ENCODE measurements at places on chromosomes 7 and 10. TPM values are rescaled to one million over a fixed set of nuclear protein-coding genes. Genes with fewer than 3 reads are reported as not detected.

- no peak for DNase-seq
Measured at GRCh38 chr10:122352817-122353525, 21.5 kb upstream of the PLEKHA1 start.

- no peak for DNase-seq
Measured at GRCh38 chr7:128052404-128052803, 21.2 kb upstream of the LRRC4 start.

DNA sequence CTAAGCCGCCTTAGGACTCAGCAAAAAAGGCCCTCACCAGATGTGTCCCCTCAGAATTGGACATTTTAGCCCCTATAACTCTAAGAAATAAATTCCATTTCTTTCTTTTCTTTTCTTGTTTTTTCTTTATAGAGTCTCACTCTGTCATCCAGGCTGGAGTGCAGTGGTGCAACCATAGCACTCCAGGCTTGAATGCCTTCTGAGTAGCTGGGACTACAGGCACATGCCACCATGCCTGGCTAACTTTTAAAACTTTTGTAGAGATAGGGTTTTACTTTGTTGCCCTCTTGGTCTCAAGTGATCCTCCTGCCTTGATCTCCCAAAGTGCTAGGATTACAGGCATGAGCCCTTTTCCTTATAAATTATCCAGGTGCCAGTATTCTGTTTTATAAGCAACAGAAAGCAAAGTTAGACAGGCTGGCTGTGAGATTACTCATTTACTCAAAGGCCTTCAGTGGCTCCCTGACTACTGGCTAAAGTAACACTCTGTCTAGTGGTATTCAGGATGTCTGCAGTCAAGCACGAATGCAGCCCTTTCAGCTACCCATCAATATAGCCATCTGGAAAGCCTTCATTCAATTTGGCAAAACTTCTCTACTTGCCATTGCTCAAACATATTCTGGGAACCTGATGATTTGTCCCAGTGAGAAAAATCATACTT, 128.6 kb downstream of the ICA1 start:
- no peak for DNase-seq

TRIM50 gene
- 0.20 TPM for total RNA-seq

AKR1C8 gene
- 0.58 TPM for total RNA-seq

C10orf67 gene
- 0.23 TPM for total RNA-seq

- DNase-seq = no peak
Measured at GRCh38 chr7:108592646-108593201, 23.1 kb downstream of the DNAJB9 start.

NPC1L1 gene
- total RNA-seq = 0.14 TPM

NODAL gene
- not detected for total RNA-seq

- no peak for DNase-seq
Measured at GRCh38 chr10:129120441-129120840, 346.6 kb upstream of the MGMT start.

DNA sequence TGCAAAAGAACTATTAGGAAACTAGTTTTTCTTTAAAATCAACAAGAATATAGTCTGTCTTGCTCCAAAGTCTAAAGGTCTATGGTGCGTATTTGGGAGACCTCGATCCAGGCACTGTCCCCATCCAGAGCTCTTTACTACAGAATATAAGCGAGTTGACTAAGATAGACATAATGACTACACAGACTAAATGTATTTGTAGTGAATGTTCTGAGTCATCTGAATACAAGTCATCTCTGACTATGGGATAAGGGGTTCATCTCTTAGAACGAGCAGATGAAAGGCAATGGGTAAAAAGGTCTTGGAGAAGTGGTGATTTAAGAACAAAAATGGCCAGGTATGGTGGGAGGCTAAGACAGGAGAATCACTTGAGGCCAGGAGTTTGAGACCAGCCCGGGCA, 136.0 kb upstream of the RSU1 start:
- no peak for DNase-seq

GRCh38 chr7:149225656-149226055, 13.8 kb upstream of the ZNF212 start:
- no peak for DNase-seq

DNA sequence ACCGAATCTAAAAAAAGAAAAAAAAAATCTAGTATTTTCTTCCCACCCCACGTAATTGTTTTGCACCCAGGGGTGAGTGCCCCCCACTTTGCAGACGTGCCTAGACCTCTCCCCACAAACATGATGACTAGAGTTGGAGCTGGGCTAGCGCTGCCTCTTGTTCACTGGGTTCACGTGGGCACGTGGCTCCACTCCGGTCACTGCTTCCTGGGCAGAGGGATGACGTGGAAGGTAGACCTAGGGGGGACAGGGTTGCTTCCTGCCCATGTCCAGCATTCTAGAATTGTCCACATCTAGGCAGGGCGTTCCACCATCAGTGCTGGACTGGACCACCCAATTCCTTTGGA, 861 bp upstream of the LIMK1 start:
- DNase-seq = no peak

DNA sequence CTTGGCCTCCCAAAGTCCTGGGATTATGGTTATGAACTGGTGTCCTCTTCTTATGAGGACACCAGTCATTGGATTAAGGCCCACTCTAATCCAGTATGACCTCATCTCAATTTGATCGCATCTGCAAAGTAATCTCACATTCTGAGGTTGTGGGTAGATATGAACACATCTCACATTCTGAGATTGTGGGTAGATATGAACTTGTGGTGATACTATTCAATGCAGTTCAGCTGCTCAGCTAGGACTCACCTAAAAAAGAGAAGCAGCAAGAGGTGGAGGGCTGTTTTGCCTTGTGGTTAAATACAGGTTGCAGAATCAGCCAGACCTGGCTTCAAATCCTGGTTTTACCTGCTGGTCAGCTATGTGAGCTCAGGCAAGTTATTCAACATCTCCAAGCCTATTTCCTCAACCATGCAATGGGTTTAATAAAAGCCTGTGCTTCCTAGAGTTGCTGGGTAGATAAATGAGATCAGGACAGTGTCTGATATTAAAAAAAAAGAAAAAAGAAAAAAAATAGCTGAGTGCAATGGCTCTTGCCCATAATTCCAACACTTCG, 8.5 kb upstream of the BAG3 start:
- DNase-seq = no peak

DNA sequence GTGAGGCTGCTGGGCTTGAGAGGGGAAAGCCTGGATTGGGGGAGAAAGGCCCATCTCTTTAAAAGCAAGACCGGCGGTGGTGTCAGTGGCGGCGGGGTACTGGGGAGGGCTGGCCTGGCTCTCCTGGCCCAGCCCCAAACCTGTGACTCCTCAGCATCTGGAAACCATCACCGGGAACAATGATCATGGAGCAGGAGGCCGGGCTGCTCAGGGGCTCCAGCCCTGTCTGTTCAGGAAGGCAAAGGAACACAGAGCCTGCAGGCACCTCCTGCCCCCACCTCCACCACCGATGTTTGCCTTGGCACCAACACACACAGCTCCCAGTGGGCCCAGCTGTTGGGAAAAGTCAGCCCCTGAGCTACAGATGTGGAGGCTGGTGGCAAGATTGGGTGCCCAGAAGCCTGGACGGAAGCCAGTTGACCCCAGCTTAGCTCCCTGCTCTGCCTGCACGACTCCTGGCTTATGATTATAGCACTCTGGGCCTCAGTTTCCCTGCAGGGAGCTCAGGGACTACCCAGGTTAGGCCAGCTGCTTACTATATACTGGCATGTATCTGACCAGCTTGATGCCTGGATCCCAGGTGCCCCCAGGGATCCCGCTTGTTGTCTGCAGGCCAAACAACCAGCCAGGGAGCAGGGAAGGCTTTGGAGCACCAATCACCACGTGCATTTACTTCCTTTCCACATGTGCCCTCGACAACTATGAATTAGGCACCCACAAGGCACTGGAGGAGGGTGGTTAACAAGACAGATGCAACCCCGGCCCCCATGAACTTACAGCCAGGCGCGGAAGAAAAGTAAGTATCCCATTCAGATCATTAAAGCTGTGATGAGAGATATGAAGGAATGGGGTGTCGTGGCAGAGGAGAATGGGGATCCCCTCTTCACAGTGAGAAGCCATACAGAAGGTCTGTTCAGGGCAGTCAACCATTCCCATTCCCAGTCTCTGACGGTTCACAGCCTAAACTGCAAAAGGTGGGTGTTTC, 37.3 kb downstream of the ZCCHC24 start:
- DNase-seq = no peak

CHRM2 gene
- total RNA-seq = not detected

DNA sequence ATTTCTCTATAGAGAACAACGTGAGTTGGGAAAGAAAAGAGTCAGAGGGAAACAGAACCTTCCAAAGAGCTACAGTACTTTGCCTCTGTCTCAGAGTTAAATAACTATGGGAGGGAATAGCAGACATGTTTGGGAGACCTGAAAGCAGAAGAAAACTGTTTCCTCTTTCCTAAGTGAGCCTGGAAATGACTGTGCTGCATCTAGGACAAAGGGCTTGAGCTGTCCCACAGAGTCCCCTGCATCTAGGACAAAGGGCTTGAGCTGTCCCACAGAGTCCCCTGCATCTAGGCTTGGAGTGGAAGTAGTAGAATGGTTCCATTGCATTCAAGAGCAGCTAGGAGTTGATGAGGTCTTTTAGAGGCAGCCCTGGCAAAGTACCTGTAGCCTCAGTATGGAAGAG, 149.7 kb downstream of the DKK1 start:
- no peak for DNase-seq

GRCh38 chr10:1162481-1163203, 106.5 kb downstream of the WDR37 start:
- peak; percentile 45 for DNase-seq

GRCh38 chr7:27587429-27587828, 75.3 kb downstream of the HIBADH start:
- DNase-seq = no peak

GRCh38 chr7:129134356-129134987, 10.0 kb upstream of the TSPAN33 start:
- DNase-seq = no peak

PTF1A gene
- not detected for total RNA-seq

GRCh38 chr7:131363719-131364118, 36.0 kb downstream of the MKLN1 start:
- DNase-seq = no peak

DNA sequence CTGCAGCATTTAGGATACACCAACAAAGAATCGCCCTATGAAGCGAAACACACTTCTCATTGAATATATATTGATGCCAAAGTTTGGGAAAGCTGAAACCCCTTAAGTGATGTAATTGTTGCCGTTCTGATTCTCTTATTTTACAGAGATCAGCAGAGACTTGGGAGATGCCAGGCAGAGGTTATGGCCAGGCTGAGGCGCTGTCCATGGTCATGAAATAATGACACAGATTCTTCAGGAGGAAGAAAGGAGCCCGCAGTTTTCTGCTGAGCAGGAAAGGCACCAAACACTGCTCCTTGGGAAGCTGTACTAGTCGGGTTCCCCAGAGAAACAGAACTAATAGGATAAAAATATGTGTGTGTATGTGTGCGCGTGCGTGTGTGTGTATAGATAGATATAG, 566.0 kb downstream of the CALN1 start:
- DNase-seq = no peak

UCMA gene
- not detected for total RNA-seq

GPR26 gene
- not detected for total RNA-seq

- no peak for DNase-seq
Measured at GRCh38 chr7:94398841-94399240, 4.1 kb downstream of the COL1A2 start.

- no peak for DNase-seq
Measured at GRCh38 chr7:91407942-91408341, 143.7 kb downstream of the FZD1 start.

ASZ1 gene
- not detected for total RNA-seq

SRRM3 gene
- total RNA-seq = not detected

- DNase-seq = no peak
Measured at GRCh38 chr10:27537787-27538186, 33.7 kb downstream of the RAB18 start.

- DNase-seq = no peak
Measured at GRCh38 chr10:535952-536351, 153.5 kb downstream of the DIP2C start.

DNA sequence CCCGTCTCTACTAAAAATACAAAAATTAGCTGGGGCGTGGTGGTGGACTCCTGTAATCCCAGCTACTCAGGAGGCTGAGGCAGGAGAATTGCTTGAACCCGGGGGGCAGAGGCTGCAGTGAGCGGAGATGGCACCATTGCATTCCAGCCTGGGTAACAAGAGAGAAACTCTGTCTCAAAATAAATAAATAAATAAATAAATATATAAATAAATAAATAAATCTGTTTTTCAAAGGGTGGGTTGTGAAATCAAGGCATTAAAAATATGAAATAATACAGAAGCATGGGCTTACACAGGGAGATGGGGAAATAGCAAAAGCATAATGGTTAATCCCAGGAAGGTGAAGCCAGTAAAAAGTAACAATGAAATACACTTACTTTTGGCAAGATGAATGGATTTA, 93.9 kb downstream of the LYZL2 start:
- DNase-seq = no peak

DNA sequence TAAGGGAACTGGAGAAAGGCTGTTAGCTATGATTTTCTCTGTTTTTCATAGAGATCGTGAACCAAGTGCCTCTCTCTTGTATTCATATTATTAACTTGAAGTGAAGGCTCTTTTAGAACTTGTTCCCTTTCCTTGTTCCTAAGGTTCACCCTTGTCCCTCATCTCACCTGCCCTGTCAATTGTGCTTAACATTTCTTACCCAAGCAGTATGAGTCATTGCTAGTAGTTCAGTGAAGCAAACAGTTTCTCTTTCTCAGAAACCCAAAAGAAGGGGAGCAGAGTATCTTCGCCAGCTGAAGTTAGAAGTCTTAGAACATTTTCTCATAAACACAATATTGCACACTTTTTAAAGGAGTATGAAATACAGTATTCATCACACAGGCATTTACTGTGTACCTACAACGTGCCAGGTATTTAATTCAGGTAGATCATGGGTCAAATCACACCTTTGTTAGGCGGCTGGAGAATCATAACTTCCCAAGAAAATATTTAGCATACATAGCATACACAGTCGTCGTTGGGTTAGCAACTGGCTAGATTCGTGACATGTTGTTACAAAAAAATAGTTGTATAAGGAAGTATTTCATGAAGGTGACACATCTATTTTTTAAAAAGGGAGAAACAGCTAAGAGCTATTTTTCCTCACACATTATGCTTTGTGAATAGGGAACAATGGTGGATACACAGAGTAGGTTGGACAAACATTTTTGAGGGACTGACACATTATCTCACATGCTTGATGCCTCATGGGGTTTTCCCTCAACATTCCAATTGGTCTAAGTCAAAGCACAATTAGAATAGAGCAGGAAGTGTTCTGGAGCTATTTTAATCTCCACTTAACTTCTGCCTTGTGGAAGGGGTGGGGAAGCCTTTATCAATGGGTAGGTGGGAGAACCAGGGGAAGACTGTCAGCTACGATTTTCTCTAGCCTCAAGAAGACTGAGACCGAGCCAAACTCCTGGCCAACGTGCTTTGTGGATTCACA, 13.2 kb downstream of the HDAC9 start:
- DNase-seq = no peak

- DNase-seq = no peak
Measured at GRCh38 chr10:58556516-58557165, 44.0 kb downstream of the BICC1 start.

GRCh38 chr10:24866604-24867583, 85.5 kb downstream of the PRTFDC1 start:
- no peak for DNase-seq

DNA sequence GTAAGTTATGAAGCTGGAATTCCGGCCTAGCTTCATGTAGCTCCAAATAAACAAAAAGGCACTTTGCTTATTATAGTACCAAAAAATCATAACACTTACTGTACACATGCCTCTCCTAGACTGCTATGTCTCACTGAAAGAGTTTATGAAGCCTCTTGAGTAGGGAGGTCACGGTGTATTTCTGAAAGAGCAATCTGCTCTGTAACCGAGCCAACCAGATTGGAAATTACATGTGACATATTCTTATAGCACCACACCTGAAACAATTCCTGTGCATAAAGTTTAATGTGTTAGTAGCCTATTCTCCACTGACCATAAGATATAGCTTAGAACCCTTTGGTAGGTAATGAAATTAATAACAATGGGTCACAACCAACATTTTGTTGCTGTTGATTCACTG, 1.3 kb upstream of the FAM3C start:
- DNase-seq = no peak
